HCT116 (cell line): ENCODE measurements at places on chromosomes 13 and 19. TPM values are rescaled to one million over a fixed set of nuclear protein-coding genes. Genes with fewer than 3 reads are reported as not detected.

The DMPK gene
- 52.5 TPM for total RNA-seq

DNA sequence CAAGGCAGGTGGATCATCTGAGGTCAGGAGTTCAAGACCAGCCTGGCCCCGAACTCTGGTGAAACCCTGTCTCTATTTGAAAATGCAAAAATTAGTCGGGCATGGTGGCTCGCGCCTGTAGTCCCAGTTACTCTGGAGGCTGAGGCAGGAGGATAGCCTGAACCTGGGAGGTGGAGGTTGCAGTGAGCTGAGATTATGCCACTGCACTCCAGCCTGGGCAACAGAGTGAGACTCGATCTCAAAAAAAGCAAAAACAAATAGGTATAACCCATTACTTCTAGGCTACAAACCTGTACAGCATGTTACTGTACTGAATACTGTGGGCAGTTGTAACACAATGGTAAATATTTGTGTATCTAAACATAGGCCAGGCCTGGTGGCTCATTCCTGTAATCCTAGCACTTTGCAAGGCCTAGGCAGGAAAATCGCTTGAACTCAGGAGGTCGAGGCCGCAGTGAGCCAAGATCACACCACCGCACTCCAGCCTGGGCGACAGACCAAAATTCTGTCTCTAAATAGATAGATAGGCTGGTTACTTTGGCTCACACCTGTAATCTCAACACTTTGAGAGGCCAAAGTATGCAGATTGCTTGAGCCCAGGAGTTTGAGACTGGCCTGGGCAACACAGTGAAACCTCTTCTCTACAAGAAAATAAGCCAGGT is 63.5 kb downstream of the MYO9B start:
- no peak for DNase-seq

GRCh38 chr19:497869-498510 is 1.7 kb downstream of the MADCAM1 start:
- DNase-seq: no peak

- no peak for DNase-seq
Observed at GRCh38 chr13:48849515-48849914, 126.2 kb upstream of the FNDC3A start.

DNA sequence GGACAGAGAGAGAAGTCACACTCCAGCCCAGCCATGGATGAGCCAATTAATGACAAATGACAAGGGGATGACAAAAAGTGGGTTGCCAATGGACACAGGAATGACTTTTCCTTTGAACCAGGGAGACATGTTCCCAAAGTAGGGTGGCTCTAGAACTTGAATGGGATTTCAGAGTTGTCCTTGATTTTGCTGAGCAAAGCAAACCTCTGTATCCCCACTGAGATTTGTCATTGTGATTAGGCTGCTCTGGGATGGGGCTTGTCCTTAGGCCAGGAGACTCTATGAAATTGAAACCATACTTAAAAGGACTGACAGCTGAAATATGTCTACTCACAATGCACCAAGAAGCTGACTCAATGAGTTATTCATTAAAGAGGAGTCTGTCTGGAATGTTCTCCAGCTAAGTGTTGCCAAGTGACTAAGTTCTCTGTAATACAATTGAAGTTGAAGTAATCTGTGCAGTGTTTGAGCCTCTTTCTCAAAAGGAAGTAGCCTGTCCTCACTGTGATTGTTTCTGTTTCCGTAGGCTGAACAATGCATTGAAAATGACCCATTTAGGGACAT is 69.0 kb upstream of the PCDH9 start:
- no peak for DNase-seq

DNA sequence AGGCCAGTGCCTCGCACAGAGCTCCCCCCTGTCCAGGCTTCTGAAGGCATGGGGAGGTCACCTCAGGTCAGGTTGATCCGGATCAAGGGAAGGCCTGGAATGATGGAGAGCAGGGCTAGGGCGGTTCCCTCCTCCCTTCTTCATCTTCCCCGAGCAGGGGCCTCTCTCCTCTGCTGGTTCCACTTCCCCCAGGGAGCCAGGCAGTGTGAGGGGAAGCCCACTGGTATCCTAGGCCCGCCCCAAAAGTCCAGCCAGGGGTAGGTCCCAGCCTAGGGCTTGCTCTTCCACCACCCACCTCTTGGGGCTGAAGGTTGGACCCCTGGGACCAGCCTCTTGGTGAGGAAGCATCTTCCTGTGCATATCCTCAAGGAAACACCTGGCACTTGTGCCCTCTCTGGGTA is 16.4 kb upstream of the PRR19 start:
- DNase-seq: no peak

- DNase-seq: no peak
Observed at GRCh38 chr19:30070198-30070967, 128.3 kb downstream of the URI1 start.

The METTL21C gene
- total RNA-seq: not detected

DNA sequence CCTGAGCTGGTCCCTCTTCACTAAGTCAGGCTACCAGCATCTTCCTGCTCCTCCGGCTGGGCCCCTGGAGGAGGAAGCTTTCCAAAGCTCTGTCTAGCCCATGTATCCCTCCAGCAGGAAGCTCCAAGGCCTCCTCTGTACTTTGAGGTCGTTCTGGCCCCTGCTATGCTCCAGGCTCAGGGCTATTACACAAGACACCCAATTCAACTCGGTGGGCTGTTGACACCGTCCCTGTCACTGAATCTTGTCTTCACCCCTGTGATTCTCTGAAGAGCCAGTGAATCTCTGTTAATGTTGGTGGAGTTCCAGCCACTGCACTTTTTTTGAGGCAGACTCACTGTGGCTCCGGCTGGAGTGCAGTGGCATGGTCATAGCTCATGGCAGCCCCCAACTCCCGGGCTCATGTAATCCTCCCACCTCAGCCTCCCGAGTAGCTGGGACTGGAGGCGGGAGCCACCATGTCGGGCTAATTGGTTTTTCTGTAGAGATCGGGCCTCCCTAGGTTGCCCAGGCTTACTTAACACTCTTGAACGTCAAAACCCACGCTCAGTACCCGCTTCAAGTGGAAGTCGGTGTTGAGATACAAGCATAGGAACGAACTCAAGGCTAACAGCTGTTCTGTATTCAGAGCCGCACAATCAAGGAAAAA is 512 bp upstream of the REX1BD start:
- DNase-seq: no peak

- no peak for DNase-seq
Observed at GRCh38 chr13:50731400-50731799, 112.1 kb downstream of the DLEU7 start.

The IL4I1 gene
- 0.71 TPM for total RNA-seq

DNA sequence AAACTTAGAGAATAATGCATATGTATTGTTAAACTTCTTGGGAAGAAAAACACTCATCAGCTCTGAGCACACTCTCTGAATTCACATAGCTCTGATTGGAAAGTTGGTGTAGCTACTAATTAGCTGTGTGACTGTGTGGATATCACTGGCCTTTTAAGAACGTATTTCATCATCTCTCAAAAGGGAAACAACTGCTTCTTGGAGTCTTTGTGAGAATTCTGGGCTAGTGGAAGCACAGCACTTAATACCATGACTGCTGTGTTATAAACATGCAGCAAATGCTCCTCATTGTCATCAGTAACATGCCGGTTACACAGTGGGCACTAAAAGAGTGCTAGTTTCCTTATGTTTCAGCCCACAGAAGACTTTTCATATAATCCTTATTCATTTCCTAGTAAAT is 220.9 kb upstream of the CSNK1A1L start:
- no peak for DNase-seq

DNA sequence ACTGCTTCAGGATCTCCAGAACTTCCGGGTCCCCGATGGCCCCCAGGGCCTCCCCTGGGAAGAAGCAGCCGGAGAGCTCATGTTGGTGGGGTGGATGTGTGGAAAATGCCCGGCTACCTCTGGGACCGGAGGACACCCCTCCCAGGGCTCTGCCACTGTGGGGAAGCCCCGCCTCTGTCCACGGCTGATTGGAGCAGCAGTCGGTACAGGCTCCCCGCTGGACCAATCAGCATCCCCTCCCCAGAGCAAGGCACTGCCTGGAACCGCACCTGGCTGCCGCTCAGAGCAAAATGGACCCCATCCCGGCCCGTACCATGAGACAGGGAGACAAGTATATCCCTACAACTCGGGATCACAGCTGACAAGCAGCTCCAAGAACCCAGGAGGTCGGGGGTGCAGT is 6.4 kb downstream of the DOHH start:
- no peak for DNase-seq

The DNASE2 gene
- total RNA-seq: 36.6 TPM

The TMEM150B gene
- total RNA-seq: not detected

The PDX1 gene
- 1.7 TPM for total RNA-seq

The VWA8 gene
- total RNA-seq: 22.6 TPM

GRCh38 chr19:12783849-12784393 is 7.4 kb upstream of the JUNB start:
- DNase-seq: no peak

DNA sequence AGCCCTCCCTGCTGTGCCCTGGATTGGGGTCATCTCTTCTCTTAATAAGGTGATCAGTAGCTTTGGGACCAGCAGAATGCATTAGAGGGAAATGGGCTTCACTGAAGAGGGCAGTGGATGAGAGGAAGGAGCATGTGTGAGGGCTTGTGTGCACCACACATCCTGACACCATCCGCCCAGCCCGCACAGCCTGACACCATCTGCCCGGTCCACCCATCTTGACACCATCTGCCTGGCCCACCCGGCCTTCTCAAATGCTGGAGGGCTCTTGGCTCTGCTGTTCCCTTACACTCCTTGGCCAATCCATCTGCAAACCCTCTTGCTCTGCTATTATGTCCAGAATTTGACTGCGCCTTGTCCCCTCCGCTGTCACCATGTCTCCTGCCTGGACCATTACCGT is 41.8 kb downstream of the BICRA start:
- no peak for DNase-seq

DNA sequence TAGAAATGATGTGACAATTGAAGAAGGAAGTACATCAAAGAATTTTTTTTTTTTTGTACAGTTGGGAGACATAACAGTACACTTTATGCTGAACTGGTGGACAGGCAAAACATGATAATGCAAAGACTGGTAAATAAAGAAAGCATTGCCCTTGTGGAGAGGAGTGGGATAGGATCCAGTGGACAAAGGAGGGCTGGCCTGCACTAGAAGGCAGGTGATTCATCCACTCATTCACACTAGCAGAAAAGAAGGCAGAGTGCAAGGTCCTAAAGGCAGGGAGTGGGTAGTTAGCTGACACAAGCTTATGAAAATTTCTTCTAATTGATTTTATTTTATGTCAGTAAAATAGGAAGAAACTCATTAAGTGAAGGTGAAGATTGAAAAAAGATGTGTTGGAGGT is 17.6 kb upstream of the NALCN start:
- DNase-seq: no peak

- no peak for DNase-seq
Observed at GRCh38 chr19:46475986-46476385, 4.6 kb upstream of the PNMA8A start.

DNA sequence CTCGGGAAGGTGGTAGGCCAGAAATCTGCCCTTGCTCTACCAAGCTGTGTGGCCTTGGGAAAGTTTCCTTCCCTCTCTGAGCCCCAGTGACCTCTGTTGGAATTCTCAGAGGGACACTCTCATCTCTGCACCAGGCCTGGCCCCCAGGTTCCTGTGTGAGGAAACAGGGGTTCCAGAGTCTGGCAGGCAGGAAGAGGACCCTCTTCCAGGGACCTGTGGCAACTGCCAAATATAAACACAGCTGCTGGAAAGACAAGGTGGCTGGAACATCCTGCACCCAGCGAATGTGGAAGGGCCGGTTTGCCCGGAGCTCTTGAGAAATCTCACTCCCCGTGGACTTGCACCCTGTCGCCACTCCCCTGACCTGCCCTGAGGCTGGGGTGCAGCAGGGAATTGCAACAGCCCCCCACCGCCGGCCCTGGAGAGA is 52.8 kb downstream of the GADD45B start:
- no peak for DNase-seq

The ZNF135 gene
- total RNA-seq: not detected

The APLP1 gene
- total RNA-seq: 41.2 TPM

The TUBB4A gene
- total RNA-seq: 32.5 TPM

The NLRP7 gene
- not detected for total RNA-seq
